Left lobe of liver (tissue), 2 donors: ENCODE measurements at places on chromosomes 2 and 18.

DNA sequence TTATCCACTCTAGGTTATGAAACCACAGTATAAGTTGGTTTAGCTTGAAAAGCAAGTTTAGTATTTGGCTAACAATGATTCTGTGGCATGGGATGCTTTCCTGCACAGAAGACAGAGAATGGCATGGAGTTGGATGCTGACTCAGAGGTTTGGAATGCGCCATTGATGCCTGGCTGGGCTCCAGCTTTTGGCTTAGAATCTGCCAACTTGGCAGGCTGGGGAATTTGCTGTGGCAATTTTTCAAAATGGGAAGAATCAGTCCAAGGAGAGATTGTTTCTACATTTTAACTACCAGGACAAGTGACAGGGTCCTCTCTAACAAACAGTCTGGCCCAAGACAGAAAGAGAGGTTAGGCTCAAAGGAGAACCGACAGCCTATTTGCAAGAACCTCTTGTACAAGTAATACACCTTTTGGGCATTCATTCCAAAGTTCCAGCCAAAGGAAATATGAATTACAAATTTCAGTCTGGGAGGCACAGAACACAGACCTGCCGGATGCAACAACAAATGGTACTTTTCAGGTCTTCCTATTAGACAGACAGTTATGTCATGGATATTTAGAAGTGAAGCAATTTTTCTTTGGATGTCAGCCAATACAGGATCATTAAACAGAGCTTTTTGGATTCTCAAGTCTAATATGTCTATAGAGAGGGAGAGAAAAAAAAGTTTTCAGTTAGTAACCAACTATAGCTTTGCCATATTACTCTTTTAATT is 1027.7 kb downstream of the TMEM182 start:
- DNase-seq, result peak; percentile 86

DNA sequence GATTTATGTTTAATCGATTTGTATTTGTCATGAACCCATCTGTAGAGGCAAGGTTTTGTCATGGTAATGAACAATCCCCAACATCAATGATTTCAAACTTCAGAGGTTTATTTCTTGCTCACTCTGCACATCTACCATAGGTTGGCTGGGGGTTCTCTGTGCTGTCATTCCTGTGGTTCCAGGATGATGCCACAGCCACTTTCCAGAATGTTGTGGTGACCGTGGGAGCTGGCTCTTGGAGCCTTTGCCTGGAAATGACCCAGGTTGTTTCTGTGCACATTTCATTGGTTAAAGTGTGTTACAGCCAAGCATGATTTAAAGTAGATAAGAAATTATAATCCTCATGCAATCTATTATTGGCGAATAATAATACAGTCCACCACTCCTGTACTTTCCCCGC is 28.2 kb upstream of the EPAS1 start:
- no peak for DNase-seq

DNA sequence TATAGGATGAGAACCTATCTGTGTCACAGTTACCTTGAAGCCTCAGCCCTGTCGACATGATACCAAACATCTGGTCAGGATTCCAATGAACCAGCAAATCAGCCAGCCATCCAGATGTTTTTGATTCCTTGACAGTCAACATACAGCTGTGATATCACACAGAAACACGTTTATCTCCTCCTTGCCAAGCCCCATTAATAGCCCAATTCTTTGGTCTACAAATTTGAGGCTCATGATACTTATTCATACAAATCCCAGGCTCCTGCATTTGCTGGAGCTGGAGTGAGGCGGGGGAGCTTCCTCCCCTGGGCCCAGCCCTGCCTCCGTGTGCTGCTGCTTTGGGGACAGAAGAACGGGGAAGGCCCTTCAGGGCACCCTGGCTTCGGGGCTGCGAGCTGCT is 611.6 kb upstream of the SALL3 start:
- no peak for DNase-seq

GRCh38 chr2:75500633-75501032 is 60.1 kb downstream of the EVA1A start:
- DNase-seq, result no peak

DNA sequence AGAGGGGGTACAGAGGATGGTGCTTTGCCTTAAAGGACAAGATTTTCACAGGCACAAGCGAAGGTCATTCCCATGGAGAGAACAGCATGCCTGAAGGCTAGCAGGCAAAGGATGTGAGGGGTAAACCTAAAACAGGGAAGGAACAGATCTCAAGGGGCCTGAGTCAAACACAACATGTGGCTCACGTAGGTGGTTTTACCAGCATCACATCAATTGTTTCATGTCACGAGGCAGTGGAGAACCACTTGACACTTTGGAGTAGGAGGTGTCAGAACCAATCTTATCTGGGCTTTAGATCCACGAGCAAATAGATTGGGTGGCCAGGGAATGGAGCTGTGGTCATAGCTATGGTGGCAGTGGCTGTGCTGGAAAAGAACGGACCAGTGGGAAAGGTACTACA is 8.4 kb downstream of the COX5B start:
- DNase-seq, result no peak

- no peak for DNase-seq
Measured at GRCh38 chr2:156537141-156537540, 101.0 kb downstream of the GPD2 start.

GRCh38 chr18:36485772-36486171 is 188.3 kb downstream of the FHOD3 start:
- no peak for DNase-seq

GRCh38 chr2:69322631-69323030 is 64.4 kb downstream of the GFPT1 start:
- no peak for DNase-seq

DNA sequence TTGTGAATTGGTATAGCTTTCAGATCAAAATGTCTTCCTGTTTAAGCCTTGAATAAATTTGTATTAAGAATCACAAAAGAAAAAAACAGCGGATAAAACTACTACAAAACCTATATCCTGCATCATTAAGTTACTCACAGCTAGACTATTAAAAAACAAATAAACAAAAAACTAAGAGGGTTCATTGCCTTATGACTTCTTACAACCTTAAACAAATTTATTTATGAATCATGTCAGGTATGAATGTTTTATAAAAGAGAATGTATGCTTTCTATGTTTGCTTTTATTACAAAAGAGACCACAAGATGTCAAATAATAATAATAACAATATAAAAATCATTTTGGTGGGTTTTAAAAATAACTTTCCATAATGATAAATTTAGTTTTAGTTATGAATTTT is 109.6 kb downstream of the FIGN start:
- no peak for DNase-seq
